Right lung (tissue), 10 donors: ENCODE measurements at places on chromosomes 2 and 18.
A peak's percentile ranks its signal among the peaks of the same experiment; 100 is the strongest.

DNA sequence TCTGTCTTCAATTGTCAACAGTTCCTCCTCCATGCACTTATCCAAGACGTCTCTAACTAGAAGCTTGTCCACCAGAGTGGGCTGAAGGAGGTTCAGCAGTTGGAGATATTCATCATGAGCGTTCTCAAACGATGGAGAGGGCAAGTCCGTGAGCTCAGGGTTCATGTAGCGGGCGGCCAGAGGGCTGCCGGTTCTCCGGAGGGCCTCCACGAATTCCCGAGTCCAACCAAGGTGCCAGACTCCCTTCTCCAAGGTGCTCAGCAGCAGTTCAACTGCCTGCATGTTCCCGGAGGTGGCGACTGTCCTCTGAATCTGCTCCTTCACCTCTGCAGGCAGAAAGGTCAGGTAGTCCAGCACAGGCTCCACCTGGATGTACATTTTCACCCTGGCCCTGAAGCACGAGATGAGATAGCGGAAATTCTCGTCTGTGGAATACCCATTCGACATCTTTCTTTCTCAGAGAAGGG, 590 bp downstream of the IFIH1 start:
- no peak for DNase-seq

DNA sequence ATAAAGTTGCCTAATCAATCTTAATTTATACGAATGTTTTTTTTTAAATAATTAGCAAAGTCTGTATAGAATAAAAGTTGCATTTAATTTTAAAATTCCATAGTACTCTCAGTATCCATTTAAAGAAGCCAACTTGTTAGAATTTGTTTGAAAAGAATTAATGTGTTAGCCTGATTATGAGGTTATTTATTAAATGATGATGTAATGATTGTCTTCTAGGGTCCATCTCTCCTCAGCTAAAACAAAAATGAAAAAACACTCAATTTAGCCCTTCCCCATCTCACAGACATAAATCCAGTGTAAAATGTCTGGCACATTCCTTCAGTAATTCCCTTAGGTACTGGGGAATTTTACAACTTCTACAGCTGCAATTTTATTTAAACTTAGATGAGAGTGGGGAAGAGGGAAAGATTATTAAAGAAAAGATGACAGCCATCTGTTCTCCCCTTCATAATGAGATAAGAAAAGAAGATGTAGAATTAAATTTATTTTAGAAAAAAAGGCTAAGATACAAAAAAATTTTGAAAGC, 68.6 kb downstream of the BARD1 start:
- no peak for DNase-seq

GRCh38 chr2:142754182-142754581, 123.3 kb upstream of the KYNU start:
- DNase-seq, result no peak

DNA sequence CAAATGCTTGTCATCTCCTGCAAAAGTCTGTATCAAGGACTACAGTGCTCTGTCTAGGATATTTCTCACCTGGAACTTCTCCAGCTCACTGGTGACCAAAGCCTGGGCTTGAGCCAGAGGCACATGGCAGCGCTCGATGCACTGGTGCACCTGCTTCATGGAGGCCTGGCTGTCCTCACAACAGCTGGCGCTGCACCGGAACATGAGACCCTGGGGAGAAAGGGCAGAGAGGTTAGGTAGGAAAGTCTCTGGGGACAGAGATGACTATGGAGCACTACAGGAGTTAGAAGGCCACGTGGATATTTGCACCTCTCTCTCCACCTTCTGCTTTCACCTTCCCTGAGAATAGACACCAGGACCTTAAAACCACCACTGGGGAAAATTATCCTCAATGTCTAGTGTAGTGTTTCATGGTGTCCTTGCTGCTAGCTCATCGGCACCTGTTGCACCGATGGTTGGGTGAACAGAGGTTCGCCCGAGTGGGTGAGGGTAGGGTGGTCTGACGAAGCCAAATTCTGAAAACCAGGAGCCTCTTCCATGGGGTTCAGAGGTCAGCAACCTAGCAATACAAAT, 1.0 kb downstream of the FAM136A start:
- DNase-seq, result no peak

- DNase-seq, result no peak
Measured at GRCh38 chr2:84939426-84940087, 31.4 kb upstream of the KCMF1 start.

- DNase-seq, result no peak
Measured at GRCh38 chr2:11158916-11159573, 3.8 kb downstream of the SLC66A3 start.

DNA sequence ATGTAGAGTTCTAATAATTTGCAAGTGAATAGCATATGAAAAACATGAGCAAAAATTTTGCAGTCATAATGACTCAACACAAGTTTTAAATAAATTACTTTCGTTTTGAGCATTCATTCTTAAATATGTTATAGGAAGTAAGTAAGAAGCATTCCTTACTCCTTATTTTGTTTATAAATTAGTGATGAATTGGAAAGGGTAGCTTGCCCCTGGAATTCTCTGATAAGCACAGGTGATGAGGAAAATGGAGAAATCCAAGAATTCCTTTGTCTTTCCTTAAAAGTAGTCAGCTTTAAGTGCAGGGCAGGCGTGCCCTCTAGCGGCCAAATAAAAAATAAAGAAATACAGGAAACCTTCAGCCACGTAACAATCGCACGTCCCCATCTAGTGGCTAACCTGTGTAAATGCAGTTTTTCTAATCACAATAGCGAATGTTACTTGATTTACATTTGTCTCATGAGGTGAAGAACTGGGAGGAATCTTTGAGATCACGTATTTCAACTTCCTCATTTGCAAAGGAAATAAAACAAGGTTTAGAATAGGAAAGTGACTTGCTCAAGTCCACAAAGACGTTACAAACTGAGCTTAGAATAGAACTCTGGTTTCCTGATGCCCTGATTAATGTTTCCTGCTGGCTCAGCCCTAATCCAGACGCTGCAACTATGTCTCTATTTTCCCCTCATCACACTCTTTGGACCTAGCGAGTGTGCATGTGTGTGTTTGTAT, 47.2 kb upstream of the ZNG1B start:
- DNase-seq, result peak; percentile 76

DNA sequence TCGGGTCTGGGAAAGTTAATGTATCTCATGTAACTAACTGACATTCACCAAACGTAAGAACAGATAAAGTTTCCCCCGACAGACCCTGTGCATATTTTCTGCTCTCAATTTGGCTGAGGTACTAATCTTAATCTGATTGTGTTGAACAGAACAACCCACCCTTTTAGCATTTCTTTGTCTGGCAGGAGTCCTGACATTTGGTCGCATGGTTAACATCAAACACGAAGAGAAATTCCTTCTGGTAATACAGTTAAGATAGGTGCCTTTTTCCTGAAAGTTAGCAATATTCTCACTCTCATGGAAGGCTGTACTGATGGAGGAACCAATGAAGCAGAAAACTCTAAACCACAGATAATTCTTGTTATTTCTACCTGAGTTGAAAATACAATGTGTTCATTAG, 520.8 kb downstream of the PARD3B start:
- no peak for DNase-seq

- no peak for DNase-seq
Measured at GRCh38 chr2:25331686-25332365, 9.9 kb downstream of the DNMT3A start.

DNA sequence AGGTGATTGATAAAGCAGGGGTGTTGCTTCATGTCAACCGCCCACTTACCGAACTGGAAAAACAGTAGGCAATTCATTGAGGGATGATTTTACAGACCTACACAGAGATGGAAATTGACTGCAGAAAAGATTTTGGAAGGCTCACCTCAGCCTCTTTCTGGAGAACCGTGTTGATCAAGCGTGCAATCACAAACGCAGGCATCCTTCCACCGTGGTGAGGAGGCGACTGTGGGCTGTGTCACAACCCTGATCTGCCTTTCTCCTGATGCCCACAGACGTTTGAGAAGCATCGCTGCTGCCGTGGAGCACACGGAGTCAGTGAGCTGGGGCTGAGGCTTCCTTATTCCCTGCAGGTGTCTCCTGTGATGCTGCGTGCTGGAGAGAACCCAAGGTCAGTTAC, 132.0 kb downstream of the TMEM18 start:
- DNase-seq, result no peak

- DNase-seq, result peak; percentile 61
Measured at GRCh38 chr2:162382278-162382677, 38.3 kb downstream of the GCA start.

GRCh38 chr2:20674974-20675679, 8.2 kb downstream of the GDF7 start:
- DNase-seq, result no peak

- no peak for DNase-seq
Measured at GRCh38 chr2:9782197-9782719, 61.0 kb upstream of the TAF1B start.

GRCh38 chr2:100653449-100654035, 90.7 kb downstream of the PDCL3 start:
- no peak for DNase-seq

DNA sequence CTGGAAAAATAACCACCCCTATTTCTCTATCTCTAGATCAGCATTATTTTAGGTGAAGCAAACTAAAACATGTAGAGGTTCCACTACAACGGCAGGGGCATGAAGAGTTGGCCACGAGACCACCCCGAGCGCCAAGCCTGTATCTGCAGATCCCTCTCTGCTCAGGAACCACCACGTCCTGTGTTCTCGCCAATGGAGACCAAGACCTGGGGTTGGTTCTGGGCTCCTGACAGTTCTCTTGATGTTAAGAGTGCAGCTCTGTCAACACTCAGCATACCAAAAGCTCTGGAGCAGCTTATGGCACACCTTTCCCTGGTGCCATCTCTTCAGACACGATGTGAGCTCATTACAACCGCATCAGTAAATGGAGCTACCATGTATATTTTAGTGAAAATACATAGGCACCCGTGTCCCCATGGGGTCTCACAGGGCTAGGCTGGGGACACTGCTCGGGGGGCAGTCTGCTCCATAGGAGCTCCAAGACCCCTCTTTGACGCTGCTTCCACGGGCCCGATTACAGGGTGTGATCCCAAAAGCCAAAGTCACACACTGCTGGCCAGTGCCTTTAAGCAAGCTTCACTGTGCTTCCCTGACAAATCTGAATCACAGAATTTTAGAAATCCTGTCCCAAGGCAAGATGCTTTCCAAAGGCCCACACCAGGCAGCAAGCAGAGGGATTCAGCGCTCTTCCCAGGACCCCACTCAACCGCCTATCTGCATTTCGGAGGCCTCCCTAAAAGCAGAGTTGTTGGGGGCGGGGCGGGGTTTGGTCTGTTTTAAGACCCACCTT, 72.2 kb downstream of the EMILIN2 start:
- DNase-seq, result no peak

- no peak for DNase-seq
Measured at GRCh38 chr2:121969166-121969565, 213.7 kb downstream of the TSN start.

- DNase-seq, result peak; percentile 10
Measured at GRCh38 chr2:157596992-157597681, 31.5 kb downstream of the ACVR1C start.

- DNase-seq, result no peak
Measured at GRCh38 chr18:10030816-10031541, 117.2 kb downstream of the VAPA start.

DNA sequence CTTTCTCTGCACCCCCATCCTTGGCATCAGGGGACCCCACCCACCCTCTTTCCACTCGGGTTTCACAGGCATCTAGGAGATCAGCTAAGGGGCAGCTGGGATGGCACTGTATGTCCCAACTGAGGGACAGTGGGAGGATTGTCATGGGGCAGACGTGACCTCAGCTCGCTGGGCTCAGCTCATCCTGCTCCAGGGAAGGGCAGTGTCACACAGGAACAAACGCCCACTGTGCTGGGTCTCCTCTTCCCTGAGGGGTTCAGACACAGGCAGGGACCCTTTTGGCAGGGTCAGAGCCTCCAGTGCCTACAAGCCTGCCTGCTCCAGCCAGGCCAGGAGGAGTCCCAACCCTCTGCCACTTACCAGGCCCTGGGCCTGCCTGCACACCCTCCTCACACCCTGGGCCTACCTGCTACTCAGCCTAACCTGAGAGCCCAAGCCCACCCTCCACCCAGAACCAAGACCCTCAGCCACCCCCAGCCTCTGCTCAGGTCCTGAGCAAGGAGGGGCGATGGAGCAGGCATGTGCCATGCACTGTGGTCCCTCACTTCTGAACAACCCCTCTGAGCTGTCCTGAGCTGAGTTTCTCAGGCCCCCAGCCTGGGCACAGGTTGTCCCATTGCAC, 68.2 kb downstream of the HS1BP3 start:
- DNase-seq, result no peak

GRCh38 chr2:177753682-177754491, 318.7 kb downstream of the PDE11A start:
- DNase-seq, result peak; percentile 91

- DNase-seq, result no peak
Measured at GRCh38 chr18:8783335-8783993, 78.1 kb downstream of the MTCL1 start.

GRCh38 chr2:145324748-145325147, 804.8 kb upstream of the ZEB2 start:
- DNase-seq, result no peak

- no peak for DNase-seq
Measured at GRCh38 chr18:59801576-59801975, 98.2 kb upstream of the PMAIP1 start.

DNA sequence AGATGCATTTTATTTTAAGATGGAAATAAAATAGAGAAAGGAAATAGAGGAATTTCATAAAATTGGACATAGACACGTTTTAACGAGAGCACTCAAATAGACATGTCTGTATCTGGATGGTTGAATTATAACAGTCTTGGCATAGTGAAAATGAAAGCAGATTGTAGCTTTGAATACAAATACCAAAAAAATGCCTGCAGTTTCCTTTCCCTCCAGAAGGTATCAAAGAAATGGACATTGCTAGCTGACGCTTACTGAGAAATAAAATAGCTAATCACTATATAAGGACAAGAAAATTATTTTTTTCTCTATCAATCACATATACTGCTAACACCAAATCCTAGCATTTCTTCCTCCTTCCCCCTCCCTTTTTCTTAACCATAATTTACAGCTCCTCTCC, 11.4 kb upstream of the MAPRE2 start:
- no peak for DNase-seq

DNA sequence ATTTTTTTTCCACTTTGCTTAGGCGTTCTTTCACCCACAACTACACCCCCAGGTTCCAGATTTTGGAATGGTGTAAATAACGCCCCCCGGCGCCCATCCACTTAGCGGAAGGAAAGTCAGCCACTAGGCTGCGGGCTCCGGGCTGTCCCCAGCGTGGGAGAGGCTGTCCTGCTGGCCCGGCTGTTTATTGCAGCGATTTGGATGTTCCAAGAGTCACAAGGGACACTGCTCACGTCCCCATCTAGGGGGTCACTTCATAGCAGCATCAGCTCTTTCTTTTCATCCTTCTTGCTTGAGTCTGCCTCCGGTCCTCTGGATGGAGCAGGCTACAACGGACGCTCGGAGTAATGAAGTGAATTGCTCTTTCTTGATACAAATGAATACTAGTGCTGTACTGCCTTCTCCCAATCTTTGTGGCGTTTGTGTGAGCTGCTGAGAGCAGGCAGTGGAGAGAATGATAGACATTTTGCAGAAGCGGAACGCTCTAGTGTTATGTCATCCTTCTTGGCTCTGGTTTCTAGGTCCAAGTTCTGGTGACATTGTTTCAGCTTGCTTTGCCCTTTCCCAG, 50.7 kb upstream of the PAIP2B start:
- DNase-seq, result no peak

- DNase-seq, result no peak
Measured at GRCh38 chr18:38116716-38117115, 551.1 kb upstream of the CELF4 start.

- no peak for DNase-seq
Measured at GRCh38 chr2:218438596-218438995, 19.7 kb downstream of the VIL1 start.

- DNase-seq, result no peak
Measured at GRCh38 chr18:10752382-10752781, 226.6 kb downstream of the NAPG start.
